Cerebellum (tissue), 4 donors: ENCODE measurements at places on chromosomes 4 and X. TPM values are rescaled to one million over a fixed set of nuclear protein-coding genes. Genes with fewer than 3 reads are reported as not detected.

Gene ZNF157
- 5.4 TPM for total RNA-seq

Gene SPANXA2
- total RNA-seq = not detected

Gene F9
- not detected for total RNA-seq

Gene PDZD4
- 89.6 TPM for total RNA-seq

Gene PDCL2
- total RNA-seq = not detected

Gene LEF1
- 18.1 TPM for total RNA-seq

Gene MOSPD2
- total RNA-seq = 25.0 TPM

Gene SATL1
- 2.6 TPM for total RNA-seq

Gene SPP1
- 196 TPM for total RNA-seq
